Right hindlimb (tissue), 1 donor: ENCODE measurements at places on chromosomes 1 and 21.

GRCh38 chr21:37207441-37208009 is 59.6 kb downstream of the VPS26C start:
- DNase-seq: peak; percentile 36

DNA sequence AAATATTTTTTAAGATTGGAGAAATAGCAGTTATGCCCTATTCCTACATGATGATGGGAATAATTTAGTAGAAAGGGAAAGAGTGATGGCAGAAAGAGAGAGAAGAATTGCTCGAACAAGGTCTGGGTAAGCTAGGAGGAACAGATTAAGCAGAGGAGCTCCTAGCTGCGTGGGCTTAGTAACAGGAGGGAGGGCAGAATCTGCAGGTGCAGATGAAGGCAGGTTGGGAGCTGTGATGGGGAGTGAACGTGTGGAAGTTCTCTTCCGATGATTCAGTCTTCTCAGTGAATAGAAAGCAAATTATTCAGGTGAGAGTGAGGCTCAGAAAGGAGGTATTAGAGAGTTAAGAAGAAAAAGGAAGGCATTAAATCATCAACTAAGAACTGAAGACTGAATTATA is 8.3 kb upstream of the CR1 start:
- DNase-seq: no peak

DNA sequence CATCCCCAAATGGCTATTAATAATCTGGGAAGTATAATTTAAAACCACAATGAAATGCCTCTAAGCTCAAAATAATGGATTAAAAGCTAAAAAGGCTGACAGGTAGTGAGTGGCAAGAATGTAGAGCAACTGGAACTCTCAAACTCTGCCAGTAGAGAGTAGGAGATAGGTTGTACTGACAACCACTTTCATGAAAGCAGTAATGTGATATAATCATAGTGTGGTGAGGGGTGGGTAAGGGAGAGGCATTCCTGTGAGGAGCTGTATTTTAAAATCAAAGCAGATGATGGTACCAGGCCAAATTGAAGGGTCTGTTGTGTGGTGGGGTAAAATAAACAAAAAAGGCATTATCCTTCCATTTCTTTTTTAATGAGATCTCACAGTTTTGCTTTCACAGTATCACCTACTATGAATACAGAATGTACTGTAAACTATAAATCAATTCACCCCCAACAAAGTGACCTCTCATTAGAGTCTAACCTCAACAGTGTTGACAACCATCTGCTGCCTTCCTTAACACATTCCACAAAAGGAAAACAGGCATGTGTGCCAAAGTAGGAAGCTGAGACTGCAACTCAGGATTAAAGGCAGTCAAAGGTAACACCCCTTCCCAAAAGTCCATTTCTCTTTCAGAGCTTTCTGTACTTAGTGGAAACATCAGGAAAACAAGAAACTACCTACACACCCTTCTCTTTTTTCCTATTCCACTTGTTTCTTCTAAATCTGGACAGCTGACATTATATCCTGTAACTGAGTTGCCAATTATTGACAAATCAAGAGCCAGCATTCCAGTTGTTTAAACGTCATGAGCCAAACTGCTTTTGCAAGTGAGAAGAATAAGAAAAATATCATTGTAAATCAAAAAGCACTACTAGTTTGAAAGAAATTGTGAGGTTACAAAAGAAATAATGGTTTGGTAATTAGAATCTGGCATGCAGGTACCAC is 130.8 kb downstream of the FAF1 start:
- no peak for DNase-seq

GRCh38 chr1:233620065-233620464 is 6.2 kb downstream of the KCNK1 start:
- DNase-seq: no peak

- no peak for DNase-seq
Observed at GRCh38 chr1:104463126-104463697, 713.5 kb downstream of the AMY1C start.

DNA sequence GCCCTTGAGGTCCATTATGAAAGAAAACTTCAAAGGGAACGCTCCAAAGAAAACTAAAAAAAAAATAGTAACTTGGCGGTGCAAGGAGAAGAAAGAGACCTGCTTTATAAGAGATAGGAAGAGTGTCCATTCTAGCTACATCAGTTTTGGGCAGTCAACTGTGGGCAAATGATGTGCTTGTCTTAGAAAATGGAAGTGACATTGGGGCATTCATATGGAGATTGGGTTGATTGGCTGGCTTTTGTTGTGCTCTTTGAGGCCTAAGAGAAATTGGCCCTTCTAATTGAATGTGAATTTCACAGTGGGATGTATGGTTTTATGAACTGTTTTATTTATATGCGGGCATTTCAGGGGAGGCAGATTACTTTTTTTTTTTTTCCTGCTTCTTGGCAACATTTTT is 13.2 kb downstream of the PPP1R12B start:
- no peak for DNase-seq

- DNase-seq: no peak
Observed at GRCh38 chr1:236251587-236251986, 30.2 kb downstream of the ERO1B start.

DNA sequence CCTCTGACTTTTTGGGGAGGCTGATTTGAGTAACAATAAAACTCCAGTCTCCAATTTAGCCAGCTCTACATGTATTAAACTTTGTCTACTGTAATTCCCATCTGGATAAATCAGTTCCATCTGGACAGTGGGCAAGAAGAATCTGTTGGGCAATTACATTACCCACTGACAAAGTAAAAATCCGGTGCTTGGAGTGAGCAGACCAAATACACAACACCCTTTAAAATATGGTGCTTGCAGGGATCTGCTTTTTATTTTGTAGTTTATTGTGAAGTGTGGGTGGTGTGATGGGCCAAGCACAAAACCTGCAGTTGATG is 8.9 kb upstream of the CD55 start:
- no peak for DNase-seq

DNA sequence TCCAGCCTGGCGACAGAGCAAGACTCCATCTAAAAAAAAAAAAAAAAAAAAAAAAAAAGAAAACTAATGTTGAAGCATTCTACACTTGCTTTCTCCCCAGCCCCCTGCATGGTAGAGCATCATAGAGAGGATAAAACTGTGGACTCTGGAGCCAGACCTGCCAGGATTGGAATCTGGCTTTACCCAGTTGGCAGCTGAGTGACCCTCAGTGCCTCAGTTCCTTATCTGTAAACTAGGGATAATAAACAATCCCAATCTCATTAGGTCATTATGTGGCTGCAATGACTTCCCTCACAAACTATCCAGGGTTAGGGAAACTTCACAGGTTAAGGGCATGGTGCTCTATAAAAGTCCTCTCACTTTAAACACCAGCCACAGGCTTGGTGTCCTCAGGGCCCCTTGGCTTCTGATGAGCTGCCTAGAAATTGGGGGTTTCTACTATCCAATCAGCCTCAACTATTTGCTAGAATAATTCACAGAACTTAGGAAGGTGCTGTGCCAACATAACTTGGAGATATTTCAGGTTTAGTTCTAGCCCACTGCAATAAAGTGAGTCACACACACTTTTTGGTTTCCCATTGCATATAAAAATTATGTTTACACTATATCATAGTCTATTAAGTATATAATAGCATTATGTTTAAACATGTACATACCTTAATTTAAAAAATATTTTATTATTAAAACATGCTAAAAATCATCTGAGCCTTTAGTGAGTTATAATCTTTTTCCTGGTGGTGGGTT is 180.5 kb upstream of the B3GALT2 start:
- no peak for DNase-seq

GRCh38 chr1:28099050-28099769 is 10.8 kb upstream of the EYA3 start:
- DNase-seq: no peak
